ENCODE measurements at places on chromosomes 4 and X.

DNA sequence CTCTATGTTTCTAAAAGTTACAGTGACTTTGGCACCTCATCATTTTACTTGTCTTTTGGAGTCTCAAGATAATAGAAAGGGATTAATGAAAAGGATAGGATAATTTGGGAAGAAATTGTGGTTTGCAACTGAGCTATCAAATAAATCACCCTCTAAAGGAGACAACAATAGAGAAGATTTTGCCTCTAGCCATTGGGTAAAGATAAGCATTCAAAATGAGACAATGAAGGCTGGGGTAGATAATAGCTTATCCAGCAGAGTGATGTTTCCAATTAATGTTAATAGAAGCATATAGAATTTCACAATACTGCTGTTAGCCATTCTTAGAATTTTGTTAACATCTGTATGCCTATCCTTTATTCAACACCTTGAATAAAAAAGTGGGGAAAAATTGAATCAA is 1177.6 kb downstream of the ADGRL3 start:
- DNase-seq, result no peak

GRCh38 chr4:36168127-36168878 is 76.0 kb downstream of the ARAP2 start:
- DNase-seq, result peak; percentile 13

DNA sequence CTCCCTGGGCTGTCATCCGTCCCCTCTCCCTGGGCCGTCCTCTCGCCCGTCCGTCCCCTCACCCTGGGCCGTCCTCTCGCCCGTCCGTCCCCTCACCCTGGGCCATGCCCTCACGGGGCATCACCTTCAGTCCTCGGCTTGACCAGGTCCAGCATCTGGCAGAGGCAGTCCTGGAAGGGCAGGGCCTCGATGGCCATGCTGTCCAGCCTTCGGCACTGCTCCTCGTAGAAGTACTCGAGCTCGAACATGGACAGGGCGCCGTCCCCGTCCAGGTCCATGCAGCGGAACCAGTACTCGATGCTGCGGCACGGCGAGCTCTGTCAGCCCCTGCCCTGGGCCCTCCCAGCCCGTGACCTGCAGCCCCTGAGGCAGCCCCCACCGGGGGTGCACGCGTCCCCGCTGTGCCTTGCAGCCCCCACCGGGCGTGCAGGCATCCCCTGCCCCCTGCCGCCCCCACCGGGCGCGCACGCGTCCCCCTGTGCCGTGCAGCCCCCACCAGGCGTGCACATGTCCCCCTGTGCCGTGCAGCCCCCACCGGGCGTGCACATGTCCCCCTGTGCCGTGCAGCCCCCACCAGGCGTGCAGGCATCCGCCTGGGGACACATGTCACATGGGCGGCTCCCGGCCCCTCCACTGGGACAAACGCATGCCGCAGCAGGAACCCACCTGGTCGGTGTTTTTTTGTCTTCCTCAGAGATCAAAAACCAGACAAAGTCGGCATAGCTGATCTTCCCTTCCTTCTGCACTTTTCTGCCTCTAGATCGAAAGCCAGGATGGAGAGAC is 22.2 kb upstream of the GTPBP6 start:
- no peak for DNase-seq

GRCh38 chr4:67770422-67770821 is 16.2 kb upstream of the GNRHR start:
- no peak for DNase-seq

- peak; percentile 63 for DNase-seq
Measured at GRCh38 chr4:186068581-186069348, at the start of gene TLR3. Gene TLR3 (plus strand): TSS chr4:186069156. CDS start chr4:186076620, 7,464 bp downstream.

- no peak for DNase-seq
Measured at GRCh38 chr4:52197306-52197705, 146.2 kb downstream of the SPATA18 start.

DNA sequence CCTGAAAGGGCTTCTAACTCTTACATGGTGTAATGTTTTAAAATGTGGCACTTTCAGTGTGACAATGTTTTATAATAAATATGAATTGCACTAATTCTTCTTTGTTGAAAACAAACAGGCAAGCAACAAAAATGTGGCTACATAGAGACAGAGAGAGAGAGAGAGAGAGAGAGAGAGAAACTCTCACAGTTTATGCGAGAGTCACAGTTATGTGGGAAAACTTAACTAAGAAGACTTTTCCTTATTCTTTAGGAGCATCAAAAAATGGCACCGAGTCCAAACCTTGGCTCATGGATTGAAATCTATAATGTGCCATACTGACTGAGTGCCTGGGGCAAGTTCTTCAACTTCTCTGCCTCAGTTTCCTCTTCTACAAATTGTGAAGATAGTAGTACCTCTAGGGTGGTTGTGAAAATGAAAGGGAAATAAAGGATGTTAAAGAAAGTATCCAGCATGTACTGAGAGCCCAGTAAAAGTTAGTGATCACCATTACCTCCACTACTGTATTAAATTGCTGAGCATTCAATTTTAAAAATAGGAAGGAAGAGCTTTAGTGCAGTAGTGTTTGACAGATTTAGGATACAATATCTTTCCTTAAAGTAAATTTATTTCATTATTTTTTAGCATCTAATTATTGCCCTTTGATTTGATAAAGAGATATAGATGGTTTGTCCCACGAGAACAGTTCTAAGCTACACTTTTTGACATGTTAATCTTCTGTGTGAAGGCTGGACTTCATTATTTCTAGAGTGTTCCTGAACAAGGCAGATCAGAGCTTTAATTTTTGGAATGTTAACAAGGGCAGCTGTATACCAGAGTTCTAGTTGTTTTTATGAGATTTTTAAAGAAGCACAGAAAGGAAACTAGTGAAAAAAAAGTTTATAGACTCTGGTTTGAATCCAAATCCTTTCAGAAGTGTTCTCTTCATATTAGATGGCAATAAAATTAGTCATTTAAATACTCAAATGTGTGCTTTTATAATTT is 187.5 kb upstream of the ANK2 start:
- DNase-seq, result no peak

DNA sequence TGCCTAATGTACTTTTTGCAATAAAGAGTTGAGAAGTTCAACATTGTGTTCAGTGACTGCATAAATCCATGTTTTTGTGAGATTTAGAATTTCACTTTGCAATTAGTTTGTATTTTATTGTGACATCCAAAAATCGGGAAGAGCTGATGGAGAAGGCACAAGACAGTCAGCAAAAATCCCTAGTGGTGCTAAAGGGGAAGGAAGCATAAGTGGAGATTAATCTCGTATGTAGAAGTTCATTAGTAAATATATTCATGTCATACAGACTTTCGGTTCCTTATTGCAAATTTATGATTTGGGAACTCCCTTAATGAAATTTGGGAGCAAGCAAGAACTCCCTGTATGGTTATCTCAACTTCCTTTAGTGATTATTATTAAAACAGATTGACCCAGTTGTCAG is 57.8 kb upstream of the SLC39A8 start:
- DNase-seq, result no peak

DNA sequence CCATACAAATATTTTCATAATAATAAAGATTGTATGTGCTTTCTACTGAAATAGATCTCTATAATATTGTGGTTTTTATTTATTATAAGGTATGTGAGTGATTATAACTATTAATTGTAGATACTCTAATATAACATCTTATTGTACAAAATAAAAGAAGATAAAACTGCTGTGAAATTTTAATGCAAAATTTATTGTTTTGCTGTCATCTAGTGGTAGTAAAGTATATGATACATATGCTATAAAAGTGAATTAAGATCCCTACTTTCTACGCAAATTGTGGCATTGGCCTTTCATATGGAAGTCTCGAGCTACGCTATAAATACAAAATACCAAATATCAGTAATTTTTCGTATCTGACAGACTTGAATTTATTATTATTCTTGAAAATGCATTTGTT is 19.3 kb downstream of the YIPF7 start:
- no peak for DNase-seq

GRCh38 chrX:14801136-14801535 is 71.7 kb downstream of the FANCB start:
- DNase-seq, result no peak

DNA sequence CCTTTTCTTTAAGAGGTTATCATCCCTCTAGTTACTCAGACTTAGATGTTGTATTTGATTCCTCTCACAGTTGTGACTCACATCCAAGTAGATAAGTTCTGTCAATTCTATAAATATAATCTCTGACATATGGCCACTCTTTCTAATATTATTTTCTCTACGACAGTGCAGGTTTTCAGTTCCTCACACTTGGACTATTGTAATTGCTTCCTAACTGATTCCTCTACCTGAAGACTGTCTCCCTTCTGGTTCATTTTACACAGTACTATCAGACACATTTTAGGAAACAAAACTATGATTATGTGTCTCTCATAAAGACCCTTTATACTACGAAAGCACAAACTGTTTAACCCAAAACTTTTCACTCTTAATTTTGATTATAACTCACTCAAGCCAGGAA is 31.3 kb upstream of the GNRHR start:
- DNase-seq, result no peak

DNA sequence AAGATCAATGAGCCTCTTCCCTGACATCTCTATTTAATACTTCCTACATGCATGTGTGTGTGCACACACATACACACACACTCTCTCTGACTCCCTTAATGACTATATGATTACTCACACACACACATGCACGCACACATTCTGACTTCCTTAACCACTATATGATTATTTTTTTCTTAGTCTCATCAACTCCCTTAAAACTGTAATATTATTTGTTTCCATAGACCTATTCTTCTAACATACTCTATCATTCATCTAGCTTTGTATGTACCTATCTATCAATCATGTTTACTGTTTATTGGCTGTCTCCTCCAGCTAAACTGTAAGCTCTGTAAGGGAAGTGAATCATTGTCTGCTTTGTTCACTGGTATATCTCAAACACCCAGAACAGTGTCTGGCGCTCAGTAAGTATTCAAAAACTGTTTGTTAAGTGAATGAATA is 236.6 kb downstream of the RASL11B start:
- DNase-seq, result no peak

GRCh38 chrX:71543316-71543715 is 10.4 kb downstream of the OGT start:
- DNase-seq, result peak; percentile 81

DNA sequence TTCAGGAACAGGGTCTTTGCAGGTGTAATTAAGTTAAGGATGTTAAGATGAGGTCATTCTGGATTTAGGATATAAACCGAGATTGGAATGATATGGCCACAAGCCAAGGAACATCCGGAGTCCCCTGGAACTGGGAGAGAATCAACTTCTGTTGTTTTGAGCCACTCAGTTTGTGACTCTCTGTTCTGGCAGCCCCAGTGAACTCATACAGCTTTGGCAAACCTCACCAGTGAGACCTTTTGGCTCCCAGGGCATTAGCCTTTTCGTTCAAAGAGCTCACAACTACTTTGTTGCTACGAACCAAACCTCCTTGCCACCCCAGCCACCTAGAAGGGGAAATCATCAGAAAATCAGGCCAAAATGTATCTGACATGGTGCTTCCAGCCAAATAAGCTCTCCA is 80.4 kb downstream of the MTMR1 start:
- DNase-seq, result no peak

DNA sequence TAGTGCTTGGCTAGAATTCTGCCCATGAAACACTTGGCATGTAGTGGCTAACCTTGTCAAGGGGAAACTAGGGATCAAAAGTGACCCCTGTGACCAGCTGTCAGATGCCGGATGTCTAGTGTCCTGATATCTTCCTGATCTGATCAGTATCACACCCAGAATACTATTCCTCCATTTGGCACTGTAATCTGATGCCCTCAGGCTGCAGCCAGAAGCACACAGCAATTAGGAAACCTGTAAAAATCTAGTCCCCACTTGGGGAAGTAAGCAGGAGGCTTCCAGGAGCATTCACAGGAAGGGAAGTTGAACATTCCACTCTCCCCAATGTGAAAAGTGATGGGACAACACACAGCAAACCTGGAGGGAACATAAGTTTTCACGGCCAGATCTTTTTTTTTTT is 125.1 kb downstream of the HS6ST2 start:
- no peak for DNase-seq

GRCh38 chr4:121270389-121270788 is 106.3 kb upstream of the TNIP3 start:
- peak; percentile 4 for DNase-seq

DNA sequence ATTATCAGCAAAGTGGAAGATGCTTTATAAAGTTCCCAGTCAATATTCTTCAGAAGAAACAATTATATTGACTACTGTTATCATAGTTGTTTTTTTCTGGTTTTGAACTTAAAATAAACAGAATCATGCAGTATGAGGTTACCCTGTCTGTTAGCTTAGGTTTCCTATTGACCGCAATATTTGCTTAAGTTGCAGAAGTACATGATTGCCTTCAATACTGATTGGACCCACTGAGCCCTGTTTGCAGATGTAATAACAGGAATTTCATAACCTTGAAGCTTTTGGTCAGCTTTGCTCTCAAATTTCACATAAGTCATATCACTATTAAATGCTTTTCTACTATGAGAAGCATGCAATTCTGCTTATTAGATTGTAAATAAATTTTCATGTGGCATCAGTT is 229.1 kb upstream of the FSTL5 start:
- no peak for DNase-seq

GRCh38 chr4:140163029-140163810 is 9.2 kb upstream of the MAML3 start:
- peak; percentile 74 for DNase-seq

- peak; percentile 30 for DNase-seq
Measured at GRCh38 chr4:742742-743311, 37.2 kb downstream of the PCGF3 start.

- peak; percentile 79 for DNase-seq
Measured at GRCh38 chr4:159283696-159284095, 180.8 kb downstream of the RAPGEF2 start.

DNA sequence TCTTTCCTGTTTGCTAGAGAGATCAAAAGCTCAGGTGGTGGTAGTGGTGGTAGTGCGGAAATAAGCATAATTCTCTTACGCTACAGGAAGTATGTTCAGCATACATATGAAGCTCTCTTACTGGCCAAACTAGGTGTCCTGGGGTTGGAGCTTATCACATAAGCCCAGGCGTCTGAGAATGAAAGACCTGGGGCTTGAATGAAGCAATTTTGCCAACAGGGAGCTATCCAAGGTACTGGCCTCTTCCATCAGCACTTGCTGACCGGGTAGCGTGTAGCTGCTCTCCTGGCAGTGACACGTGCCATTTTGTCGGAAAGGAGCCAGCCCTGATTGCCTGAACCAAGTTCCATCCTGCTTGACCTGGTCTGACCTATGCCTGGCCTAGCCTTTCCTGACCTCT is 65.9 kb upstream of the HPF1 start:
- DNase-seq, result peak; percentile 66

GRCh38 chr4:107800706-107801105 is 24.0 kb upstream of the SGMS2 start:
- DNase-seq, result no peak

DNA sequence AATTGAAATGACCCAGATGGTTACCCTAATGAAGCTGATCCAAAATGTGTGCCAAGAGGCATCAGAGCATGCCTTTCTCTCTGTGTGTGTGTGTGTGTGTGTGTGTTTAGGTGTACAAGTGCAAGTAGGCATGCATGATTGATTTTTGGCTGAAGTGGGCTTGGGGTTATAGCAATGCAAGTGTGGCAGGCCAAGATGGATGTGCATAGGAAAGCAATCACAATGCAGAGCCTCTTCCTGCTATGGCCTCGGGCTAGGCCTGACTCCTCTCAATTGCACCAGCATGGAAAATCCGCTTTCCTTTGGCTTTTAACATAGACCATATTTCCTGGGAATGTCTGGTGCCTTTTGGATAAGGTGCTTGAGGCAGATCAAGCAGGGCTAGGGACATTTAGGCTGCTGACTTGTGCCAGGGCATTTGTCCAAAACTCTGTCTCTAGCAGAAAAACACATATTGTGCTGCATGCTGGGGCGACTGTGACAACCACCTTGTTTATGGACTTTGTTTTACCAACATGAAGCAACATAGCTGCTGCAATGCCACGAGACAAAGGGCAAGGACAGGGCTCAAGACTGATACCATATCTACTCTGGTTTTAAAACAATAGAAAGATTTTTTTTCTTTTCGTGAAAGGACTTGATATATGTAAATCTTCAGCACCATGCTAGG is 395.7 kb downstream of the RAPGEF2 start:
- DNase-seq, result no peak

Measured in kidney glomerular epithelial cell (primary cell).